Mucosa of gallbladder (tissue), 1 donor: ENCODE measurements at places on chromosomes 1 and 21. TPM values are rescaled to one million over a fixed set of nuclear protein-coding genes. Genes with fewer than 3 reads are reported as not detected.

MRPL20 gene
- 99.2 TPM for total RNA-seq

FMN2 gene
- total RNA-seq = 3.5 TPM

GPR25 gene
- 0.66 TPM for total RNA-seq

LCE3E gene
- not detected for total RNA-seq

- peak; percentile 51 for DNase-seq
These were observed 511 bp upstream of the SNX27 start for GRCh38 chr1:151611288-151611790.

DNA sequence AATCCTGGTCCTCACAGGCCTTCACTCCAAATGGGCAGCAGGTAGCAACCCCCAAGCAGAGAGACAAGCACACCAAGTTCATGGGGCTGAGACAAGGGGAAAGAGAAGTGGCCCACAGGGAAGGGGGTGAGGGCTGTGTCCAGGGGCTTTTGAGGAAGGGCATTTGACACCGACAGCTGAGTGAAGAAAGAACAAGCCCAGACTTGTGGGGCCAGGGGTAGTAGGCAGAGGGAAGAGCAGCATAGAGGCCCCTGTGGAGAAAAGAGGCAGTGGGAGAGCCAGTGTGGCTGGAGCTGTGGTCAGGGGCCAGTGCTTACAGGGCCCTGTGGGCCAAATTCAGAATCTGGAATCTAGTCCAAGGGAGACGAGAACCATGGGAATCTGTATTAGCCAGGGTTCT is 85.4 kb downstream of the IGSF21 start:
- no peak for DNase-seq

DNA sequence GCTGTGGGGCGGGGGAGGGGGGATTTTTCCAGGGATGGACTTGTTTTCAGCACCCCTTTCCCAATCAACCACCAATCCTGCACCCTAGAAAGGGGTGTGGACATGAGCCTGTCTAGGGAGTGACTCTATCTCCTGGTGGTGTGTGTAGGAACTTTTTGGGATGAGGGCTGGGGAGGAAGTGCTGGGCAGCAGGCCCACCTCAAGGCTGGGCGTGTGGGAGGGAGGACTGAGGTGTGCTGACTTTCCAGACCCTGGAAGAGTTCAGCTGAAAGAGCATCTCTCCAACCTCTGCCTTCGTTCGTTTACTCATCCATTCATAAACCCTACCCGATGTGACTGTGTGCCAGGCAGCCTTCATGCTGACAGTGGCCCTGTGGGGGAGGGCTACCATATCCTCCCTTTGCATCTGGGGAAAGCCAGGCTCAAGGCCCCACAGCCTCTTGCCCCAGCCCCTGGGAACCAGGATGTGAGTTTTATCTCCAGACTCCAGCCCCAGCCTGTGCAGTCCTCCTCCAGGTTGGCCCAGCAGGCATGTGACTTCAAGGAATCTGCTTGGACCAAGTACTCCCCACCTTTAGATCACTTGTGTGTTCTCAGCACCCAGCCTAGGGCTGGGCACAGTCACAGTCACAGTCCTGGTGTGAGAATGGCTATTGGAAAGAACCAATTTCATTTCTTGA is 6.7 kb downstream of the KNCN start:
- no peak for DNase-seq

DNA sequence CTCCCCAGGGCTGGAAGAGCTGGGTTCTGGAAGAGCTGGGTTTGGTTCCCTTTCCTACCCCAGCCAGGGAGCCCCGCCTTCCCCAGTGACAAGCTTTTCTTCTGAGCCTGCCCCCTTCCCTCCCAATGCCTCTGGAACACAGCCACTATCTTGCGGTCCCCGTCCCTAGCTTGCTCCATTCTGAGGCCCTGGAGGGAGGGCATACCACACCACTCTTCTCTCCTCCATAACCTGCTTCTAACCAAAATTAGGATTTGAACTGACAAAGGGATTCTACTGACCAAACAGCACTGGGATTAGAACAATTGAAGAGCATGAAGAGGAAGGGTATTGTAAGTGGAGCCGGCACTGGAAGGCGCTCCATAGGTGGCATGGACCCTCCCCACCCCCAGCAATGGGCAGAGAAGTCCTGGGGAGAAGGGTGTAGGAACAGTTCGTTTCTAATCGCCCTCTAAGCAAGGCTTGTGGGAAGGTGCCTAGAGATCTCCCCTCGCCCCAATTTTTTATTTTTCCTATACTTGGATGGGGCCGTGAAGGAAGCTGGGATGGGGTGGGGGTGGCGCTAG is 690 bp downstream of the C1orf216 start:
- peak; percentile 20 for DNase-seq

- no peak for DNase-seq
These were observed 134.1 kb upstream of the ADGRL2 start for GRCh38 chr1:81666586-81666985.

DNA sequence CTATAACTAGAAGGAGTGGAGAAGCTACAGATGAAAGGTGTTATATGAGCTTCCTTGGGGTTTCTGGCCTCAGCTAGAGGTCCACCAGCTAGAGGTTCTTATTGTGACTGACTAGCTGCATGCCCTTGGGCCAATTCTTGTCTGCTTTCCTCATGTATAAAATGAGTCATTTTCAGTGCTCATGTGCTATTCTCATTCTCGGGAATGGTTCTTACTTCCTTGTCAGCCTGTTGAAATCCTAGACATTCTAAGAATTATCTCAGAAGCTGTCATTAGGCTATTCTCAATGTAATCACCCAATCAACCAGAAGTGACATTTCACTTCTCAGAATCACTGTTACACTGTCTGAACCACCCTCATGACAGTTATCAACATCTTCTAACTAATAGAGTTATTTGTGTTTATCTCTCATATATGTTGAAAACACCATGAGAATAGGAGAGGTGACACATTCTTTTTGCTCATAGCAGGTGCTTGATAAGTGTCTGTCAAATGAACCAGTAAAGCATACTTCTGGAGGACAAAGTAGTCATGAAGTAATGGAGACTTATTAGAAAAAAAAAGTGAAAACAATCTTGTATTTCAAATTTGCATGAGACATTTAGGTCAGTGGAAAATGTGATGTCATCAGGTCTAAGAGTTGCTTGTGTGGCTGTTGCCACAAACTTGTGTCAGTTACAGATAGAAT is 122.8 kb upstream of the IVNS1ABP start:
- no peak for DNase-seq

DNA sequence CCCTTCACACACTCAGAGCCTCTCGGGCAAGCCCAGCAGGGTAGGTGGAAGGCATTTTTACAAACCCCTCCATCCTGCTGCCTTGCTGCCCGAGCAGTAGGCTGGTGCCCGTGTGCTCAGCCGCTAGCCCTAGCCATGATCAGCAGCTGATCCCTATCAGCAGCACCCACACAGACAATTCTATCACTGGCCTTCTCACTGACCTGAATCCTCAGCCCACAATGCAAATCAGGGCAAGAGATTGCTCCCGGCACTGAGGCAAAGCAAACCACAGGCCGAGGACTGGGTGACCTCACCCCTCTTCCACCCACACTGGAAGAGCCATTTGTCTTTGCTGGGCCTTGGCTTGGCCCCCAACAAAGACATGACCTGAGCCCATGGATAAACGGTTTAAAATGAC is 895 bp upstream of the PDZK1 start:
- DNase-seq = no peak

GRCh38 chr21:27110956-27111355 is 144.1 kb upstream of the ADAMTS5 start:
- DNase-seq = no peak

DNA sequence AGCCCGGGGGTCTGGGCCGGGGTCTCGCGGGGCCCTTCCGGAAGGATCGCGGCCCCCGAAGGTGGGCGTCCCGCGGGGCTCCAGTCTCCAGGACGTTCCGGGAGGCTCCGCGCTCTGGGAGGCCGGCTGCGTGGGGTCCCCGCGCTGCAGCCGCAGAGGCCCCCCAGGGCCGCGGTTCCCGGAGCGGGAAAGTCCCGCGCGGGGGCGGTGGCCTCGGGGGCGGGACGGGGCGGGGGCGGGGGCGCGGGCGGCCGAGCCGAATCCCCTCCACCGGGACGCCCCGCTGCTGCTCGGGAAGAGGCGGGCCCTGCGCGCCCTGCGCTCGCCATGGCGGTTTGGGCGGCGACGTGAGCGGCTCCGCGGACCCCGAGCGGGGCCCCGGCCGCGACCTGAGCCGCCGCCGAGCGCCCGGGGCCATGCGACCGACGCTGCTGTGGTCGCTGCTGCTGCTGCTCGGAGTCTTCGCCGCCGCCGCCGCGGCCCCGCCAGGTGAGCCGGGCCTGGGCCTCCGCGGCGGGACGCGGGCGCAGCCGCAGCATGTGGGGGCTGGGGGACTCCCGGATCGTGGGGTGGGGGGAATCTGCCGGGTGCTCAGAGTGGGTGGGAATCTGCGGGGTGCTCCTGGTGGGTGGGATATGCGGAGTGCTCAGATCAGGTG is at the start of gene IFNGR2:
Gene IFNGR2, plus strand, starts transcription at position 286 of the 658 bp plus-strand sequence. Its CDS starts 131 bp downstream, at position 417.
- DNase-seq = no peak

- no peak for DNase-seq
These were observed 6.4 kb upstream of the EPHA2 start for GRCh38 chr1:16162163-16162822.

DNA sequence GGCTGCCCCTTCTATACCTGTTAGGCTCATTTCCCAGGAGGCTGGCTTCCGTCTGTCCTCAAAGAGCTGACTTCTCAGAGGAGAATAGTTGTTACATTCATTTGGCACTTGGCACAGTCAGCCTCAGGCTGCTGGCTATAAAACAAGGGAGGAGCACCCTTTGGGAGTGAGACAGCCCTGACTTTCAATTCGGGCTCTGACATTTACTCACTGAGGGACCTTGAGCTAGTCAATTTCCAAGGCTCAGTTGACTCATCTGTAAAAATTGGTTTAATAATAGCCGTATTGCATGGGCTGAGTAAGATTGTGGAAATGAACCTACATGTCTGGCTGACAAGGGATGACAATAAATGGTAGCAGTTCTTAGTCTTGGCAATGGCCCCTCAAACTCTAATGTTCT is 13.7 kb downstream of the ALX3 start:
- DNase-seq = no peak

DNA sequence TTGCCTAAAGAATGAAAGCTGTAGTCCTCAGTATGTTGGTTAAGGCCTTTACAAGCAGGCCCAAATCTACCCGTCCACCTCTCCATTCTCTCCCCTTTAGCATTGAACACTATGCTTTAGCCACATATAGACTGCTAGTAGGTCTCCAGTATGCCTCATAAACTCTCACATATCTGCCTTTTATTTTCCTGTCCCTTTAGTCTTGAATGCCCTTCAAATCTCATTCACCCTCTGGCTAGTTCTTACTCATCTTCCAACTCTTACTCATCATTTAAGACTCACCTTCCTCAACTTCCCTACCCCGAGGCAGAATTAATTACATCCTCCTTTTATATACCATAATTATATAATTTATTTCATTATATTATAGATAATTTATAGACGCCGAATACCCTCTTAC is 78.7 kb upstream of the TSPAN2 start:
- no peak for DNase-seq

DNA sequence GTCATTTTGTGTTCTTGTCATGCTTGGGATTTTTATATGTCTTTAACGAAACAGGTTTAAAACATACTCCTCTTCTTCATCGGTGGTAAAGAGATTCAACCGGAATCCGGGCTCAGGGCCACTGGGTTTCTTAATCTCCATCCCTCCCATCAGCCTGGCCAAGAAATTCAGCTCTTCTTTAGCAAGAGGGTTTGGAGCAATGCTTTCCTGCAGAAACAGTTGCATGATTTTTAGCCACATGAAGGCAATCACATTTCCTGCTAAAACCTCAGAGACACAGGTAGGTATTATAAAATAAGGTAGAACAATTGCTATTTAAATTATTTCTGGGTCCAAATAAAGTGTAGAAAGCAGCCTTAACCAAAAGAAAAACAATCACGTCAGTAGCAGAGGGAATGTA is 22.7 kb upstream of the LSM10 start:
- no peak for DNase-seq

DNA sequence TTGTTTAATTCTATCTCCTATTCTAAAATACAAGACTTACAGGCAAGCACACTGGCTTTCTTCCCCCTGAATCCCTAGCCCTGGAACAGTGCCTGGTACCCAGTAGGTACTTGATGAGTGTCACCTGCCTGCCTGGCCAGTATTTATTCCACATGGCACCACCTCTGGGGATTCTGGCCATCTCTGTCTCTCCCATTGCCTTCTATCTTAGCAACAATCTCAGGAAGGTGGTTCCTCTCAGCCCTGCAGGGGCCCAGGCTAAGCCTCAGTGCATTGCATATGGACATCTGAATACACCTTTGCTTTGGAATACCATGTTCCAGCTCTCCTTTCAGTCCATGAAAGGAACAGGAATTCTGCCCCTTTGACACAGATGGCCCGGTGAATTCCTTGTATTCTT is 81.0 kb downstream of the HIVEP3 start:
- no peak for DNase-seq

DNA sequence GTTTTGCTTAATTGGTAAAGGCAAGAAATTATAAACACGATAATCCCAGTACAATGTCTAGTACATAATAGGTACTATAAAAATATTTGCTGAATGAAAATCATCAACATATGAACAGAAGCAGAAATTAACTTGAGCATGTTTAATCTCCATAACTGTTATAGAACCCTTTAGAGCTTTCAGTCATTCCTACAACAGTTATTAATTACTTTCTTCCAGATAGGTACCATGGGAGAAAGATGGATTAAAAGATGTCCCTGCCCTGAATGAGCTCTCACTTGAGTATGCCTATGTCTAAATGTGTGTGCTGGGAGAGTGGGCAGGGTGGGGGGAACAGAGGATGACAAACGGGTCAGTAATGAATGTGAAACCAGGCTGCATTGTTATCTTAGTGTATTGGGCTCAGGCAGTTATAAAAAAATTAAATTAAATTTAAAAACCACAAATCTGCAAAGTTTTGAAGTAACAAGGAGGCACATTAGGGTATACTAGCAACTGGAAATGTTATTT is 2.4 kb downstream of the EPS15 start:
- no peak for DNase-seq

DNA sequence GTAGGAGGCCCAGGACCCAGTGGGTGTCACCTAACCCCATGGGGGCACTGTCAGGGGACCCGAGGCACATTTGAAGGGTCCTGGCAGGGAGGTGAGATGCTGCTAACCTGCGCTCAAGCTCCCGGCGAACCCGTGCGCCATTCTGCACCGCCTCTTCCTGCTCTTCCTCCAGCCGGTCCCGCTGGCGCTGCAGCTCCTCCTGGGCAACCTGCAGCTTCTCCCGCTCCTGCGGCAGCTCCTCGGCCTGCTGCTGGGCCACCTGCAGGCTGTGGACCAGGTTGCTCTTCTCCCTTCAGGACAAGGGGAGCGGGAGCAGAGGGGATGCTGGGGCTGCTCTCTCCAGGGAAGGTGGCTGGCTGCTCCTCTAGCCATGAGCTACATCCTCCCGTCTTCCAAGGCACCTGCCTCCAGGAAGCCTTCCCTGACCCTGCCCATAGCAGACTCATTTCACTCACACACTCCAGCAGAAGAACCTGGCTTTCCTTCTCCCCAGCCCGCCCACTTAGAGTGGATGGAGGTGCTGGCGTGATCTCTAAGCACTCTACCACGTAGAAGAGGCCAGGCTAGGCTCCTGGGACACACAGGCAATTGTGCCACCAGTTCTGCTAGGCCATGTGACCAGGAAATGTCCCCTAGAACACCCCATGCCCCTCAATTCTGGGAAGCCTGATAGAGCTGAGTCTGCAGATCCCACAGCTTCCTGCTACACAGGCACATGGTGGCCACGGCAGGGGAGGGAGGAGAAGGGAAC is 15.2 kb upstream of the NBPF1 start:
- no peak for DNase-seq

- DNase-seq = no peak
These were observed 63.1 kb downstream of the TMPRSS15 start for GRCh38 chr21:18340387-18340942.

- DNase-seq = no peak
These were observed 17.8 kb downstream of the THEM4 start for GRCh38 chr1:151891512-151891911.

GRCh38 chr1:38608202-38608864 is 251.2 kb downstream of the RRAGC start:
- DNase-seq = no peak

GRCh38 chr1:244353551-244354091 is 98.1 kb downstream of the ADSS2 start:
- peak; percentile 38 for DNase-seq
